Tibial nerve (tissue), 4 donors: ENCODE measurements at places on chromosomes 2 and 18. TPM values are rescaled to one million over a fixed set of nuclear protein-coding genes. Genes with fewer than 3 reads are reported as not detected.

STK39 gene
- total RNA-seq, result 12.4 TPM

CHRNA1 gene
- total RNA-seq, result not detected

SCYGR4 gene
- not detected for total RNA-seq

CDH19 gene
- total RNA-seq, result 457 TPM

ROCK1 gene
- total RNA-seq, result 91.8 TPM

NFU1 gene
- 41.7 TPM for total RNA-seq
